ENCODE measurements at places on chromosomes 2 and 18. TPM values are rescaled to one million over a fixed set of nuclear protein-coding genes. Genes with fewer than 3 reads are reported as not detected.

Gene EDAR
- total RNA-seq, result 0.37 TPM

Gene TNFAIP6
- 1.8 TPM for total RNA-seq

Gene ABCB11
- total RNA-seq, result not detected

Gene TEX44
- not detected for total RNA-seq

Gene APOB
- not detected for total RNA-seq

Measured in MCF 10A (cell line).